ENCODE measurements at places on chromosomes 5 and 9. TPM values are rescaled to one million over a fixed set of nuclear protein-coding genes. Genes with fewer than 3 reads are reported as not detected.
A peak's percentile ranks its signal among the peaks of the same experiment; 100 is the strongest.

The NPR3 gene
- total RNA-seq, result 5.0 TPM

The DRD1 gene
- total RNA-seq, result not detected

The RANBP17 gene
- total RNA-seq, result 12.8 TPM

DNA sequence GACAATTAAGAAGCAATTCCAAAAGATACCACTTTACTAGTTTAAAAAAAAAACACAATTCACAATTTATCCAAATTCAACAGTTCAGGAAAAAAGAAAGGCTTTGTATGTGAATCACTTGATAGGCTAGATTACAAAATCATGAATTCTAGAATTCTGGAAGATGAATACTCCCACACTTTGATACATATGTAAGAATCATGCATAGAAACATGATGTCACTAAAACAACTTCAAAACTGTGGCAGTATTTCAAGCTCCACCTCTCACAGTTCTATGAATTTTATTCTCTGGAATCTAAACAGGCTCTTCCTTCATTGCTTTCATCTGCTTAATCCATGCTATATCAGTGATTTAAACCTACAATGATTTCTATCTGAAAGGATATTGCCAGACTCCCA is 51.0 kb downstream of the GNAQ start:
- DNase-seq, result peak; percentile 58

The PCDHA9 gene
- total RNA-seq, result 0.83 TPM

GRCh38 chr5:141605523-141606277 is 13.1 kb downstream of the DIAPH1 start:
- no peak for DNase-seq

DNA sequence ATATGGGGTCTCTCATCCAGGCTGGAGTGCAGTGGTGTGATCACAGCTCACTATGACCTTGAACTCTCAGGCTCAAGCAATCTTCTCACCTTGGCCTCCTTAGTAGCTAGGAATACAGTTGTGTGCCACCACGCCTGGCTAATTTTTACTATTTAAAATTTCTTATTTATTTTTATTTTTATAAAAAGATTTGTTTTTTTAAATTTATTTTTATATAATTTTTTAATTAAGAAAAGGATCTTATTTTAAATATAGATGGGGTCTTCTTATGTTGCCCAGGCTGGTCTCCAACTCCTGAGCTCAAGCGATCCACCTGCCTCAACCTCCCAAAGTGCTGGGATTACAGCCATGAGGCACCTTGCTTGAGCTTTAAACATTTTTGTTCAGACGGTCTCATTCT is 2.4 kb upstream of the ZCCHC7 start:
- no peak for DNase-seq

DNA sequence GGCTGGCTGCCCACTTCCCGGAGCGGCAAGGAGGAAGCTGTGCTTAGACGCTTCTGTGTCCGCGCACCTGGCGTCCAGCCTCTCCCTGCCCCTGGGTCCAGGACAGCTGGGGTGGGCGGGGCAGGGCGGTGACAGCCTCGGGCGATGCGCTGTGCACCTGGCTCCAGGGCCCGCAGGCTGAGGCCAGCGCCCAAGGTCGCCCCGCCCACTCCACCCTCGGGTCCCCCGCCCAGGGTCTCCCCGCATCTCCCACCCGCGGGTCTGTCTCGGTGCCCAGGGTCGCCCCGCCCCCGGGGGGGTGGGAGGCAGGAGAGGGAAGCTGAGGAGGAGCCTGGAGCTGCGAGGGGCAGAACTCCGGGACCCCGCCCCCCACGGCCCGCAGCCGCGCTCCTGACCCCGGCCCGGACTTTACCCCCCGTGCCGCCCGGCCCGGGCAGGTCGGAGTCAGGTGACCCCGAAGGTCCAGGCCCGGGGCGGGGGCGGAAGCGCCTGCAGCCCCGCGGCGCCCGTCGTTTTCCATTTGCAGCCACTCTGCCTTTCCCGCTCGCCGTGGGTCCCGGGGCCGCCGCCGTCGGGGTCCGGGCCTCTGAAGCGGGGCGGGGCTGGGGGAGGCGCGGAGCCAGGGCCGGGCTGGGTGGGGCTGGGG is at the start of gene ENTPD8:
ENTPD8 (minus strand) TSS at position 69 of the 646 bp plus-strand sequence. CDS start 3,072 bp downstream, outside the sequence.
- peak; percentile 32 for DNase-seq

DNA sequence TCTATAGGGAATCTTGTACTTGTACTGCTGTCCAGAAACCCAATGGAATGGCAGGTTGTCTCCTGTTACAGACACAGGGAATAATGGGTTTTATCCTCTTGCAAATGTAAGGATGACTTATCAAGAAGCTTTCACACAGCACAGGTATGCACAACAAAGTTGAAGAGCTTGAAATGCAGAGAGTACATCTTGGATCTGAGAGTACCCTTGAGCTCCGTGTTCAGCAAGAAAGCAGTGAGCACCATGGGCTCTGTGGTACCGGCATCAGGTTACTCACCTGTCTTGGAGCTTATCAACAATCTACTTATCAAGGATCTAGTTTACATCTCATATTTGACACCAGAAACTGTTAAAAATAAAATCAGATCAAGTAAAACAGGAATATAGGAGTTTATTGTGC is 22.0 kb upstream of the EMB start:
- DNase-seq, result no peak
